ENCODE measurements at places on chromosomes 4 and X.

DNA sequence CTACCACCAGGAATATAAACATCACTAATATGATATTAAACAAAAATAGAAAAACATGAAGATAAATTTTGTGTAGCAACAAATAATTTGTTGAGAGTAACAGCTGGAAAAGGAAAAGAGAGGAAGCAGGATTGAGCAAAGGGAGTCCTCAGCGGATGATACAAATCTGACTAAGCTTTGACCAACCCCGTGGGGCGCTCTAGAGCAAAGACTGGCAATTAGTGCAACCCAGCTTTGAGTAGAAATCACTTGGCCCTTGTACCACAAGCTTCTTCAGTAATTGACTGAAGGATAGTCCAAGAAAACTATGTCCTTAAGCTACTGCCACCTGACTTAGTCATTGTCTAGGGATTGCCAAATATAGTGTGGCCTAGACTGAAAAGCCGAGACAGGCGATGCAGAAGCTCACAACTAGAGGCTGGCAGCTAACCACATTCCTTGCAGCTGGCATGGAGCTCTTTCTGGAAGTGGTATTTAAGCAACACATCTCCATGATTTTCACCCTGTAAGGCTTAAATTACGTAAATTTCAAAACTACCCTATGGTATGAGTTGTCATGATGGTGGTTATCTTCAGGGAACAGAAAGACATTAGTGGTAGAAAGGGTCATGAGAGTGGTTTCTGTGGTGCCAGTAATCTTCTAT lies 396.0 kb downstream of the PDGFC start:
- no peak for DNase-seq

- DNase-seq = no peak
These were observed 14.3 kb downstream of the ARMCX1 start for GRCh38 chrX:101564651-101565050.

- DNase-seq = no peak
These were observed 71.8 kb downstream of the TMA16 start for GRCh38 chr4:163566257-163566796.

- DNase-seq = no peak
These were observed 124.6 kb downstream of the NDST3 start for GRCh38 chr4:118158763-118159375.

DNA sequence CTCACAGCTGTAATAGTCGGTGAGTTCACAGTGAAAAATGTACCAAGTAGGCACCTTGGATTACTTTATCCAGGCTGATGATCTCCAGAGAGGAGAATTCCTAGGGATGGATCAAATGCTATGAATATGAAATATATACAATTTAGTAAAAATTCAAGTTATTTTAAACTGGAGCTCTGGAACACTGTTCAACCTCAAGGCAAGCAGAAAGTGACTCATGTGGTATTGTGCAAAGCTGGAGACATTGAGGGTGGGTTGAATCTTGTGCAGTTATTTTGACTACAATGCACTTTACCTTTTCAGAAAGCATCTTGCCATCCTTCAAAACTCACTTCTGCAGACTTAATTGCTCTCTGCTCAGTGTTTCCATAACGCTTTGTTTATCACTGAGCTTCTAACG lies 43.4 kb downstream of the OSTC start:
- no peak for DNase-seq

- no peak for DNase-seq
These were observed 284.1 kb upstream of the AMOT start for GRCh38 chrX:113124693-113125092.

DNA sequence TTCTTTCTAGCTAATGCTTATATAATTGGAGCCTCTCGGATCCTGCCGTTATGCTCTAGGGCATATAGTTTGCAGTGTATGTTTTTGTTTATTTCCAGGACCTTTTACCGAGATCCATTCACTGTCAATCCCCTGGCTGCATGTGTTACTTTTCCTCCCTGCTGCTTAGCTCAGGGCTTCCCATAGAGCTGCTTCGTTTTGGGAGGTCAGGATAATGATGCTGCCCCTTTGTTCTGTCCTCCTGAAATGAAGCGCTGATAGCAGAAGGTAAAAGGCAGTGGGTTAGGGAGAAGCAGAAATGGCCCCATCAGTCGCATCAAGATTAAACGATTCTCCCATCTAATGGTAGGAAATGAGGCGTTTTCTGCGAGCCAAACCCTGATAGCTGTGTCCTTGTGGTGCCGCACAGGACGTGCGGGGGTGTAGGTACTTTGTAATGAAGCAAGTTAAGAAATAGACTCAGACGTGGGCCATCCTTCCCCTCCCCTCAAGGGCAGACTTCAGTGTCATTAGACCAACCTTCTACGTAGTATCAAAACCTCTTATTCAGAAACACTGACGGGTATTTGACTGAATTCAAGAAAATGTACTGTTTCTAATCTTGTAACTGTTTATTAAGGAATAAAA lies 37.3 kb downstream of the AFF2 start:
- DNase-seq = no peak

GRCh38 chr4:109215506-109215905 lies 87.0 kb downstream of the COL25A1 start:
- DNase-seq = no peak

GRCh38 chr4:3416270-3416669 lies 25.5 kb upstream of the HGFAC start:
- no peak for DNase-seq

DNA sequence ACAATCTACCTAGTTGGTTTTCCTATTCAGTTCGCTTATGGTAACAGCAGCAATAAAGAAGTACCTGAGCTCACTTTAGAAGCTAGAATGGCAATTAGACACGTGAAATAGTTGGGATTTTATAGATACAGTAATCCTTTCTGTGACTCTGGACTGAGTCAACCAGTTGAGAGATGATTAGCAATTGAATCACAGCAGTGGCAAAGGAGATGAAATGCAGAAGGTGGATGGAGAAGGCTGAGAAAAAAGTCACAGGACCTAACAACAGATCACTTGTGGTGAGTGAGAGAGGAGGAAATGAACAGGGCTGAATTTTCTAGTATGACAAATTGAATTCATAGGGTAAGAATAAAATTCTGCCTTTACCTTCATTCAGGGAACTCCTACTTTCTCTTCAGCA lies 197.1 kb upstream of the MAGEB18 start:
- DNase-seq = no peak

DNA sequence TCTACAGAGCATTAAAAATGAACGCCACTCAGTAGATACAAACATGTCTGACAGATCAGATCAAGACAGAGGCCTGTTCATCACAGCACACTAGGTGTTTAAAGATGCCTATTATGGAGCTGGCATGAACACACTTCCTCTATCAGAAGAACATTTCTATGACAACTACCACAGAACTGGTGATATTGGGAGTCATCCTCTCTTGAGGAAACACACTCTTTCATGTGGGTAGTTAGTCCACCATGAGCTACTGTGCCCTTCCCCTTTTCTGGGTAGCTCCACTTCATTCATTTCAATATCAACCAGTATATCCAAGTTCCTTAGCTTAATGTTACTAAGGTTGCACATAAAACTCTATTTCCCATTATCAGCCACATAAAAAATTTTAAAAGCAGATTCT lies 46.7 kb downstream of the MAOB start:
- no peak for DNase-seq

- no peak for DNase-seq
These were observed 33.2 kb downstream of the RELL1 start for GRCh38 chr4:37652747-37653527.

DNA sequence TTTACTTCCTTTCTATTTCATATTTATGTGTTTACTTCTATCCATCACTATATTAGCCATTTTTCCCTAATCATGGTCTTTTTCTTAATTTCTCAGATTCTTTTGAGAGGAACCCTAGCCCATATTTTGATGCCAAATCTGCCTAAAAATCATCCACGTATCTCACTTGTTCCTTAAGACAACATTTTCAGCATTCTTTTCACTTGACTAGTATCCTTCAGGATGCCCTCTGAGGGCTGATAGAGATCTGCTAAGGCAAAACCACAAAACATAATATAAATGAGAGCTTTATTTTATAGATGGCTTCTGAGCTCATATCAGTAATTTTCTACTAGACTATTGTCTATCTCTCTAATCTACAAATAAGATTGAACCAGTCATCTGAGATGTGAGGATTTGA lies 341.9 kb downstream of the GPM6A start:
- no peak for DNase-seq

- peak; percentile 91 for DNase-seq
These were observed 5.4 kb downstream of the HTRA3 start for GRCh38 chr4:8274765-8275547.

- no peak for DNase-seq
These were observed 27.4 kb downstream of the SMARCA1 start for GRCh38 chrX:129495900-129496299.

DNA sequence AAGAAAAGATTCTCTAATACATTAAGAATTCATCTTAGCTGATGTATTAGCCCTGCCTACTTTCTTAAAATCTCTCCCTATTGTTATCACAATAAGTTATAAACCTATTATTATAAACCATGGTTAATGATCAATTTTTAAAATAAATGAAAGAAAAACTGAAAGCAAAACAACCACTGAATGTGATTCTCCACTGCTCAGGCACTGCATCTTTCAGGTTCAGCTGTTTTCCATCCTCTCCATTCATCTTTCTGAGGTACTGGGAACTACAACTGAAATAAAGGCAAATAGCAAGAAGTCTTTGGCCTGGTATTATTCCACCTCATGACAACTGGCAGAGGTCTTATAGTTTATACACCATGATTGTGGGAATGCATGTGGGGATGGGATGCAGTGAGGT lies 798.9 kb upstream of the AADAT start:
- no peak for DNase-seq

GRCh38 chr4:109545401-109545800 lies 14.6 kb upstream of the MCUB start:
- DNase-seq = no peak

DNA sequence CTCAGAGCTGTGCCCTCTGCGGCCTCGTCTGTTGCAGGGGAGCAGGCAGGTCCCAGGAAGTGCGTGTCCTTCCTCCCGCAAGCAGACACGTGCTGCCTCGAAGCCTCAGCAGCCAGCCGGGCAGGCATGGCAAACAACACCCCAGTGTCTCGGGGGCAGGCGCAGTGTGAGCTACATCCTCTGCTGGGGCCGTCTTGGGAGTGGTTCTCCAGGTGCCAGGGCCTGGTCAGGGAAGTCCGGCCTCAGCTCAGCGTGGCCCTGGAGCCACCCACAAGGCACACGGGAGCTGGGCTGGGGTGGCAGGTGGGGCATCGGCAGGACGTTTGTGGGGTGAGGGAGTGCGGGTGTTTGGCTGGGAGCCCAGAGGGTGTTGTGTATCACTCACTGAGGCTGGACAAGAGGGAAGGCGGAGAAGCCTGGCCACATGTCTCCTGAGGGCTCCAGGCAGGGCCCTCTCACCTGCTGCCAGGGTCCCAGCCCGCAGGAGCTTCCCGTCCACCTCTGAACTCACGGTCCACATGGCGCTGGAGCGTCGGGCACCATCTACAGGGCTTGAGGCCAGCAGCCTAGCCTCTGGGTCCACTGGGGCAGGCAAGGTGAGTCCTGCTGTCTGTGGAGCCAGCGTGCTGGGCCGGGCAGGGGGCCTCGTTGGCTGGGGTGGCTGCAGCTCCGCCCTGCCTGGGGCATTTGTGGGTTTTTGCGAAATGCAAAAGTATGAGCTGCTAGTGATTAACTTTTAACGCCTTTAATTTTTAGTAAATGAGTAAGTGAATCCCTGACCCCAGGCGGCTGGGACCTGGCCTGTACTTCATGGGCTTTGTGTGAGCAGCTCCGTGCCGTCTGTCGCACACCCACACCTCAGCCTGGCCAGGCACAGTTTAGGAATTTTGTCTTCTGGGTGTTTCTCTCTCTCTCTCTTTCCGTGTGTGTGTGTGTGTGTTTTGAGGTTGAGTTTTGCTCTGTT lies 17.3 kb upstream of the UVSSA start:
- no peak for DNase-seq

All from left kidney (tissue), 8 donors.